DMS79 (cell line): ENCODE measurements at places on chromosomes 2 and 18.
A peak's percentile ranks its signal among the peaks of the same experiment; 100 is the strongest.

DNA sequence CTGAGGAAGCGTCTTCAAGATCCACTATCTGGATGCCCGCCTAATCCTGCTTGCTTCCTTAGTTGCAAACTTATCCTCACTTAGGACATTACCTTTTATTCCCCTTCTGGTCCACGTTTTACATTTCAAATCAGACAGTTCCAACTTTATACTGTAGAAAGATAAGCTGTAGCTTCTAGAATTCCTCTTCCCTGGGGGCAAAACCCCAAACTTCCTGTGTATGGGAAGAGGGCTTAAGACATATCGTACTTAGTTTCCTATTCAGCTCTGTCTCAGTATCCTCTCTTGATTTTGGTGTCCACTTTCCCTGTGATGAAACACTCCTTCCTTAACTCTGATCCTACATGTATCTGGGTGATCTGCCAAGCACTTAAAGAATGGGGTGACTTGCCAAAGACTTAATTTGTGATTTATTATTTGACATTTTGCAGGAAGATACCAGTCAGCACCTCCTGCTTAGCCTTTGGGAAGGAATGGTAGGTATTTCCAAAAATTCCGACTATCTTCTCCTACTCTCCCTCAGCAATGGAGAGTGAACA lies 245.2 kb downstream of the CDCA7 start:
- no peak for DNase-seq

- DNase-seq: peak; percentile 54
Observed at GRCh38 chr2:202375033-202375608, 1.0 kb upstream of the BMPR2 start.

DNA sequence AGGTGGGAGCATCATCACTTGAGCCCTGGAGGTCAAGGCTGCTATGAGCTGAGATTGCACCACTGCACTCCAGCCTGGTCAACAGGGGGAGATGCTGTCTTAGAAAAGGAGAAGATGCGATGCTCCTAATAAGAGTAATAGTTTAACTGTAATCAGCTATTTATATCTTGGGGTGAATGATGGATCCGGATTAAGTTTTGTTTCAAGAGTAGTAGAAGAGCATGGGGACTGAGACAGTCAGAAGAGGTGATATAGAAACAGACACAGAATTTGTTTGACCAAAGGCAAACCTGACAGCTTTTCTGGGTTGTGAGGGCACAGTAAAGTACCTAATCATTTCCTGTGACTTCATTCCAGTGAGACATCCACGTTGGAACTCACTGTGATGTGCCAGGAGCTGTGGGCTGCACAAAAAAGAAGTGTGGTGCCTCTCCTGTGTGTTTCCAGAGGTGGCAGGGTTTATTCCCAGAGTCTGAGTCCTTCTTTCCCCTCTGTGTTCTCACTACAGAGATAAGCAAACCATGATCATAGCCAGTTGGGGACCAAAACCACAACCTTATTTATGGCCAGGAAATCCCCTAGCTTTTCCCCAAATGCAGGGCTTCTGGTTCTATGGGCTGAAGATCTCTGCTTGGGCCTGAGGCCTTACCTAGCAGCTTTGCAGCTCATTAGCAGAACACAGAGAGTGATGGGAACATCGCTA lies 113.7 kb downstream of the XRCC5 start:
- no peak for DNase-seq

DNA sequence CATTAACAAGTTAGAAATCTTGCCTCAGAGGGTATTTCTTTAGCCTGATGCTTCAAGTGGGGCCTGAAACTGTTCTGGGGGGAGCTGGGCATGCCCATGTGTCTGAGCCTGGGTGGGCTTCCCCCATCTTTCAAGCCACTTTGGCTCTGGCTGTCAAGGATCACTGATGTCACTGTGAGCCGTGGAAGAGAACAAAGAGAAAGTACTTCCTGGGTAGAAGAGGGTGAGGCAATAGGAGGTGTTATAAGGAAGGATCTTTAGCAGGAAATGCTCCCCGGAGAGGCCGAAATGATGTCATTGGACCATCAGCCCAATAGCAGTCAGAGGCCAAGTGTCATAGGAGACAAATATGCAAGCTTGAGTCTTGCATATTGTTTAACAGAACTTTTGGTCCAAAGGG lies 228.4 kb upstream of the MEX3C start:
- no peak for DNase-seq

- DNase-seq: no peak
Observed at GRCh38 chr2:38829971-38830370, 45.8 kb downstream of the DHX57 start.

DNA sequence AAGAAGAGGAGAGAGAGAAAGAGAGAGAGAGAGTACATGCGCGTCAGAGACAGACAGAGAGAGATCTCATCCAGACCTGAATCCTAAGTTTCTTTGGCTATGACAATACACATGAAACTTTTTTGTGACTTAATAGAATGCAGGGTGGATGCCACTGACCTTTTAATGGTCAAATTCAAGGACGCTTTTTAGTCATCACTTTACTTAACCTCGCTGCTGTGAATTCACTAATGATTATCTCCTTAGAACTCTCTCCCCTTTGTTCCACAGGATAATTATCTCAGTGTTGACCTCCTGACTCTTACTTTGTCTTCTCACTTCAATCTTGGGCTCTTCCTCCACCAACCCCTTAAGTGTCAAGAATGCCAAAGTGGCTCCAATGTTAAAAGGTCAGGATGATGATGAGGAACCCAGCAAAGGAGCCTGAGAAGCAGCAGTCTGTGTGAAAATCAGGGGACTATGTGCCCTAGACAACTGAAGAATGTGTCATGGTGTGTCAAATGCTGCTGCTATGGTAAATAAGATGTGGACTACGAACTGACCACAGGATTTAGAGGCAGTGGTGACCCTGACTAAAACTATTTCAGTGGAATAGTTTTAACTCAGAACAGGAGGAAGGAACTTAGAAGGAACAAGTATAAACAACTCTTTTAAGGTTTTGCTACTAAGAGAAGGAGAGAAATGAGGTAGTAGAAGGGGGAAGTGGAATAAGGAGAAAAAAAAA lies 382.1 kb downstream of the ZEB2 start:
- DNase-seq: no peak

GRCh38 chr2:189441709-189442074 lies 418 bp downstream of the WDR75 start:
- no peak for DNase-seq

- no peak for DNase-seq
Observed at GRCh38 chr2:1993711-1994682, 249.7 kb upstream of the PXDN start.

DNA sequence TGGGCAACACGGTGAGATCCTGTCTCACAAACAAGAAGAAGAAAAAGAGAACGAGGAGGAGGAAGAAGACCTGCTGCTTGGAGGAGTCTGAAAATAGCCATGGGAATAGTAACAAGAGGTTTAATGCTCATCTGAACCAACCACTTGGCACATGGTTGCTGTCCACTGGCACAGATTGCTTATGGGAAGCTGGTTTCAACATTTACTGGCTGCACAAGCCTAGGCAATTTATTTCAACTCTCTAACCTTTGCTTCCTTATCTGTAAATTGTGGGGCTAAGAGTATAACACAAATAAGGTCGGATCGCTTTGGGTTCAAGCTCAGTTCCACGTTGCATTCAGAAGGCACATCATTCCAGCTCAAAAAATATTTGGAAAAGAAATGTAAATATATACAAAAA lies 14.2 kb upstream of the RHOB start:
- DNase-seq: no peak

- no peak for DNase-seq
Observed at GRCh38 chr18:38933910-38934510, 1368.4 kb upstream of the CELF4 start.

DNA sequence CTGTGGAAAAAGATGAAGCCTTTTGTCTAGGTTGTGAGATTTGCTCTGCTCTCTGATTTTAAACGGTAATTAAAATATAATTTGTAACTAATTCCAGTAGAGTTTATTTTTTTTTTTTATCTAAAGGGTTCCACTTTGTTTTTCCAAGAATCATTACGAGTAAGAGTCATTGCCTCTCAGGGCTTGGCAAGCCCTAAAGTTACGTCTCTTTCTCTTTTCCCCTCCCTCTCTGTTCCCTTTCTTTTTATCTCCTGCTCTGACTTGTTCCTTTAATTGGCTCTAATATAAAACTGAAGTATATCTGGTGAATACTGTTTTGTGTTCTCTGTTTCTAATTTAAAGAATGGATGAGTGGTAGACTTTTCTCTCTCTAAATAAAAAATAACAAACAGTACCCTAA lies 75.8 kb downstream of the CALCRL start:
- no peak for DNase-seq

- DNase-seq: no peak
Observed at GRCh38 chr2:62465741-62466502, 40.1 kb downstream of the TMEM17 start.

DNA sequence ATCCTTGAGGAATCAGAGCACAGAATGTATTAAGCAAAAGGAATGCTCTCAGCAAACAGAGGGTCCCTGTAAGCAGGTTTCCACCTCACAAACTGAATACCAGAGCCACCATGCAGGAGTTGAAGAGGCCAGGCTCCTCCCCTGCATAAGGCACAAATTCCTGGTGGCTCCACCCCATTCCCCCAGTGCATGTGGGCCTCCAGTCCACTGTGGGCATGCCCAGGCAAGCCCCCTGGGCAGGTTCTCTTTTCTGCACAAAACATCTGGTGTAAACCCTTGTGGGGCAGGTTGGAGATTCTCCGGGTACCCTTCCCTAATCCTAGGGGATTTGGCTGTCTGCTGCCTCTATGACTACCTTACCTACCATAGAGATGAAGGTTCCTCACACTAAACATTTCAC lies 166.5 kb downstream of the PTPRM start:
- no peak for DNase-seq

DNA sequence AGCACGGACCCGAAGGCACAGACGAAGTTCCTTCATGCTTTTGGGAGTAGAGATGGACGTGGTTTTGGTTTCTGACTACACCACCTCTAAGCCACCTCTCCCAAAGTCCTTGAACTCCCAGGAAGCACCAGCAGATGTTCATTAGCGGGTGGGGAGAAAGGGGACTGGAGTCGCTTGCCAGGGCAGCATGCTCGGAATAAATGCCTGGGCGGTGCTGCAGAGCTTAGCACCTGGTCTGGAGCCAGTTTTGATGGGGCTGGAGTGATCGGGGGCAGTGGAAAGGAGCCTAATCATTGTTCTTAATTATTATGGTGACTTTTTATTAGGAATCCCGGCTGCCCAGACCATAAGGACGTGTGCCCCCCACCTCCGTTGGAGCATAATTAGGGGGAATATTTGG lies 220.8 kb downstream of the TFCP2L1 start:
- DNase-seq: peak; percentile 33

- no peak for DNase-seq
Observed at GRCh38 chr2:217980036-217980435, 22.8 kb downstream of the TNS1 start.

- no peak for DNase-seq
Observed at GRCh38 chr2:134555411-134555810, 163.4 kb downstream of the TMEM163 start.
